ENCODE measurements at places on chromosomes 6 and 20. TPM values are rescaled to one million over a fixed set of nuclear protein-coding genes. Genes with fewer than 3 reads are reported as not detected.

DNA sequence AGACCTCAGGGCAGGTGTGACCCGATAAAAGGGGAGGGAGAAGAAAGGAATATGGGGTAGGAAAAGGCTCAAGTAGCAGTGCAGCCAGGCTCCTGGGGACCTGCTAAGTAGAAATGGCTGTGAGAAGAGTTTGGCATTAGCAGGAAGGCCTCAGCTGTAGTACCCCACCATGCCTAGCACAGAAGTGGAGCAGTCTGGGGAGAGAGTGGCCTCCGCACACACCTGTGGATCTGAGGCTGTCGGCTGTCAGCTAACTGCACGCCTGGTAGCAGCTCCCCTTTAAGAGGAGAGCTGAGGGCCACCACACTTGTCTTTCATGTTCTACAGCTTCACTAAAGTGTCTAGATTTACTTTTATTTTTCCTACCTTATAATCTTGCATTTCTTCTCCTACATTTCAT lies 24.6 kb downstream of the PDE7B start:
- no peak for DNase-seq

DNA sequence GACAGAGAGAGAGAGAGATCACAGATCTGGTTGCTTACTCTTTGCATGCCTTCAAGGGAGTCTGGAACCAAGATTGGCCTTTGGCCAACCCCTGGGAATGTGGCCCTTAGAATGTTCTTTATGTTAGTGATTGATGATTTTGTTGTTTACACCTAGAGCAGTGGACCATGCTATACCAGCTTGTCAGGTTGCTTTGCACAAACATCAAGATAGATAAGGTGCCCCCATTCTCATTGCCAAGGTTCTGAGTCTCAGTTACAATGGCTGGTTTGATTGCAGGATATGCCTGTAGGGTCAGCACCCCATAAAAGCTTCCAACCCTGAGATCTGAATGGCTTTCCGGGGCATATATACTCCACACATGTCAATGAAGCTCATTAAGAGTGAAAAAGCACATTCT lies 53.5 kb upstream of the SLC2A12 start:
- no peak for DNase-seq

GRCh38 chr20:45904583-45905504 lies 7.1 kb downstream of the PLTP start:
- DNase-seq = no peak

RIPOR3 gene
- total RNA-seq = 4.4 TPM

PPDPF gene
- 442 TPM for total RNA-seq

FLRT3 gene
- 19.2 TPM for total RNA-seq

PROKR2 gene
- not detected for total RNA-seq

Data from upper lobe of left lung (tissue), 6 donors.